ENCODE measurements at places on chromosomes 2 and 18.
A peak's percentile ranks its signal among the peaks of the same experiment; 100 is the strongest.

GRCh38 chr2:234932591-234933168, 19.1 kb upstream of the SH3BP4 start:
- DNase-seq = no peak

DNA sequence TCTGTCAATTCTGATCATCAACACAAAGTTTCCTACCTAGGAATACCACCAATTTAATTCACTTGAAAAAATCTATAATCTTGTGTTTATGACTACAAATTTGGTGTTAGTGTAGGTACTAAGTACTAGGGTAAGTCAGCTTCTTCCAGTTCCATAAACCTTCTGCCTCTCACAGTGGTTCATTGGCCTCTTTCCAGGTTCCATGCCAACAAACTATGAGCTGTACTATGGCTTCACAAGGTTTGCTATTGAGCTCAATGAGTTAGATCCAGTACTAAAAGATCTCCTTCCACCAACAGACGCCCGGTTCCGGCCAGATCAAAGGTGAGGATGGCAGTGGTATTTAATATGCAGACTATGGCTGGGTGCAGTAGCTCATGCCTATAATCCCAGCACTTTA, 58.8 kb downstream of the PRKRA start:
- no peak for DNase-seq

GRCh38 chr2:203585516-203585915, 50.4 kb upstream of the RAPH1 start:
- DNase-seq = no peak

DNA sequence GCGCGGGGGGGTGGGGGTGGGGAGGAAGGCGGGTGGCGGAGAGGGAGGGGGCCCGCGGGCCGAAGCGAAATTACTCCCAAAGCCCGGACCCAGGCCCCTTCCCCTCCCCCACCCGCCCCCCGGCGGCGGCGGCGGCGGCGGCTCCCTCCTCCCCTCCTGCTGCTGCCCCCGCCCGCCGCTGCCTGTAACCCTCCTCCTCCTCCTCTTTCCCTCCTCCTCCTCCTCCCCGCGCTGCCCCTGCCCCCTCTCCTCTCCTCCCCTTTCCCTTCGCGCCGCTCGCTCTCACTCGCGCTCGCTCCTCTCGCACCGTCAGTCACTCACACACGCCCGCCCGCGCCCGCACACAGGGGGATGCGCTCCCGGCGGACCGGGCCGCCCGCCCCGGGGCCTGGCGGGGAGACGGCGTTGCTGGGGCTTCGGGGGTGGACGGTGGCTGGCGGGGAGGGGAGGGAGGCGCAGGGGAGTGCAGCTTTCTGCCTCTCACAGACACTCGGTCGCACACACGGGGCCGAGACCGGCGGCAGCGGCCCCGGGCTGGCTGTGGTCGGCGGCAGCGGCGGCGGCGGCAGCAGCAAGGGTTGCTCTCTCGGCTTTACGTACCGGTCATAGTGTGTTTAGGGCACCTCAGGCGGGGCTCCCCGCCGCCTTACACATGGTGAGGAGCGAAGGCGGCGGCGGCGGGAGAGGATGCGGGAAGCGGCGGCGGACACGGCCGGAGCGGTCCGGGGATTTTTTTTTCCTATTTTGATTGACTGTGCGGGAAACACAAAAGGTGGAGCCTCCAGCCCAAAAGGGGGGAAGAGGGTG, 405 bp downstream of the SP3 start:
- DNase-seq = peak; percentile 80

DNA sequence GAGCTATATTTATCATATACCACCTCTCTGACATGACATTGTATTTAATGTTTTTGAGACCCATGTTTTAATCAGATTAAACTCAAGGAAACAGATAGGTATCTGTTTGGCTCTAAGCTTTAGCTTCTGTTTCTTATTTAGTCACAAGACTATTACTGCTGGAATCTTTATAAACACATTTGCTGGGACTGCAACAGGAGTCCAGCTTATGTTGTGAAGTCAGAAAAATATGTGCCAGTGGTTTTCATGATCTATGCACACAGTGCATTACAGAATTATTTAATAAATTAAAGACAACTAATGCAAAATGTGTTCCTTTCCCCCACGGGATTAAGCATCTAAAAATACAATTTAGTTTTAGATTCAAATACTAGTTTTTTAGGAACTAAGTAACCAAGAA, 338.9 kb downstream of the ZEB2 start:
- DNase-seq = no peak
